ENCODE measurements at places on chromosomes 6 and 20.

DNA sequence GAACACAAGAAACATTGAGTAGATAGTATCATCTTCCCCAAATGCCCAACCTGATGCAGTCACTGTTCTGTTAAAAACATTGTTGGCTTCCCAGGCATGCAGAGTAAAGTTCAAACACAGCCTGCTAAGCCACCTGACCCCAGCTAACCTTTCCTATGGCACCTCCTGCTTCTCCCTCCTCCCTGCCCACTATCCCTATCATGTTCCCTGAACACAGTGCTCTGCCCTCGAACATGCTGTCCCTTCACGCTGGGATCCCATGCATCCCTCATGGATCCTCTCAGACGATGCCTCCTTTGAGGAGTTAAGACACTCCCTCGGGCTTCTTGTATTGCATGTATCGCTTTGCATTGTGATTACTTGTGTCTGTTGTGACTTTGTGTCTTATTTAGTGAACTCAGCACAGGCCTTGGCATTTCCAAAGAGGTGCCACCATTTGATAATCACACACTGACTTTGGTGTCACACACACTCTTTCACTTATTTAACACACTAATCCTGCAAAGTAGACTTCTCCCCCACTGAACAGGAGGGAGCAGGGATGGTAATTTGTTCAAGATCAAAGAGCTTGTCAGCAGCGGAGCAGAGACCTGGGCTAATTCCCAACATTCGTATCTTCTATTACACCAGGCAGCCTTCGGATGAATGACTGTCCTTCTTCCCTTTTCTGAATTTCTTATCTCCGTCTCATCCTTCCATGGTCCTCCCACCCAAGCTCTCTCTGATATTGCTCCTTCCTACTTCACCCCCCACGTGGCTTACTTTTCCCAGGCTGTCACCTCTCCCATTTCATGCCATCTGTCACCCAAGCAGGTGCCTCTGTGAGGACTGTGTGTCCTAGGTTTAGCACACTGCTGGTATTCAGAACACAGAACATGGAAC lies 28.3 kb upstream of the SMIM29 start:
- no peak for DNase-seq

- peak; percentile 32 for DNase-seq
Measured at GRCh38 chr6:143884216-143884900, 20.1 kb downstream of the ZC2HC1B start.

DNA sequence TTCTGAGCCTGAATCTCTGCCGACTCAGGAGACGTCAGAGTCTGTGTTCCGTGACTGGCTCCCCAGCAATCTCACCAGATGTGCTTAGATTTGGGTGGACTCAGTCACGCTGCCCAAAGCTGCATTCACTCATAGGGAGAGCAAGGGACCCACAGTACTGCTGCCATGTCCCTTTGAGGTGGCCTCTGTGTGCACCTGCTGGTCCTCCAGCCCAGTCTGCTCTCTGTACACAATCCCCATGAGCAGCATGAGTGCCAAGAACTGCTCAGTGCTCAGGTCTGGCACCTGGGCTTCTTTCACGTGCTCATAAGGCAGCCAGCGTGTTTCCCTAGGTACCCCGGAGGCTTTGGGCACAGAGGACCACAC lies 44.2 kb upstream of the TIAM2 start:
- no peak for DNase-seq

DNA sequence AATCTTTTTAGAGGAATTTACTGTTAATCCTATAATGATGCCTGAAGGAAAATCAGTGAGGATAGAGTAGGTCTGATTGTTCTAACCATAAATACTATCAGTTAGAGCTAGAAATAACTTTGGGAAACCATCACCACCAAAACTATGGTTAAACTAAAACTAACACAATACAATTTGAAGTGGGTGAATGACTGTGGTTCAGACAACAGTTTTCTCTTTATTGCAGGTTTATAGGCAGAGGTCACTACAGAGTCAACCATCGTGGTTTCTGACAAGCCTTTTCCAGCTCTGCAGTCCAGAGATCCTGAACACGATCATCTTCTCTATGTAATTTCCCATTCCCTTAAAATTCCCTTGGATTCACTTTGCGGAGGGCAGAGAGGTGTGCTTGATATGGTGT lies 134.3 kb downstream of the IBTK start:
- DNase-seq, result no peak

- peak; percentile 61 for DNase-seq
Measured at GRCh38 chr6:87909849-87910248, 137.8 kb upstream of the SPACA1 start.

DNA sequence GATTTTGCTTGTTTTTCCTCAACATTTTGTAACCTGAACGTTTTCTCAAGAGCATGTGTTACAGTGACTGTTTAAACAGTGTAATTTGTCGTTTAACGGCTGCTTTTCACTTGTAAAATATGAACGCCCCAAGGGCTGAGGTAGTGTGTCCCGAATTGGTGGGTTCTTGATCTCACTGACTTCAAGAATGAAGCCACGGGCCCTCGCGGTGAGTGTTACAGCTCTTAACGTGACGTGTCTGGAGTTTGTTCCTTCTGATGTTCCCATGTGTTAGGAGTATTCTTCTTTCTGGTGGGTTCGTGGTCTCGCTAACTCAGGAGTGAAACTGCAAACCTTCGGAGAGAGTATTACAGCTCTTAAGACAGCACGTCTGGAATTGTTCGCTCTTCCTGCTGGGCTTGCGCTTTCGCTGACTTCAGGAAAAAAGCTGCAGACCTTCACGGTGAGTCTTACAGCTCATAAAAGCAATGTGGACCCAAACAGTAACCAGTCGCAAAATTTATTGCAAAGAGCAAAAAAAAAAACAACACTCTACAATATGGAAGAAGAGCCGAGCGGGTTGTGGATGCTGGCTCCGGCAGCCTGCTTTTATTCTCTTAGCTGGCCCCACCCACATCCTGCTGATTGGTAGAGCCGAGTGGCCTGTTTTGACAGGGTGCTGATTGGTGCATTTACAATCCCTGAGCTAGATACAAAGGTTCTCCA lies 25.1 kb upstream of the TRIM27 start:
- no peak for DNase-seq

GRCh38 chr6:71967436-71967835 lies 81.1 kb downstream of the RIMS1 start:
- DNase-seq, result peak; percentile 13

DNA sequence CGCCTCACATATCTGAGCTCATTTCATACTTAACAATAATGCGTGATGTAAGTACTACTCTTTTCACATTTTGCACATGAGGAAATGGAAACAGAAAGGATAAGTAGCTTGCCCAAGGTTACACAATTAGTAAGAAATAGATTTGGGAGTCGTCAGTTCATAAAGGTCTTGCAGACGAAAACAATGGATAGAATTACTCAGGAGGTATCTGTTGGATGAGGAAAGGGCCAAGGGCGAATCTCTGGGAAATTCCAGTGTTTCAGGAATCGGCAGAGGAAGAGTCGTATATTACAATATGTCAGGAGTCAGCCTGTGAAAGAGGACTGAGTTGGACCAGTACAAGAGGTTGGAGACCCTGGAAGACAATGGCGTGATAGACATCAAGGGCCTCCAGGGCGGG lies 12.8 kb upstream of the EDN1 start:
- no peak for DNase-seq

- no peak for DNase-seq
Measured at GRCh38 chr6:107490566-107491137, 735 bp downstream of the SOBP start.

- no peak for DNase-seq
Measured at GRCh38 chr6:99412065-99412464, 13.0 kb downstream of the PNISR start.

DNA sequence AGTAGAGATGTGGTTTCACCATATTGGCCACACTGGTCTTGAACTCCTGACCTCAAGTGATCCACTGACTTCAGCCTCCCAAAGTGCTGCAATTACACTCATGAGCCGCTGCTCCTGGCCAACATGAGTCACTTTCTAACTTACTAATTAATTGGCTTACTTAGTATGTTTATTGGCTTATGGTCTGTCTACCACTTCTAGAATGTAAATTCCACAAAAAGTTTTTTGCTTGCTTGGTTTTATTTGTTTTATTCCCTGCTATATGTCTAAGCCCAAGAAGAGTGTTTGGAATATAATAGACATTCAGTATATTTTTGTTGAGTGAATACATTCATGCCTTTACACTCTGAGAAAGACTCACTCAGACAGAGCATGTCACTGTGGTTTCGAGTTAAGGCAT lies 86.0 kb downstream of the SAMD3 start:
- DNase-seq, result peak; percentile 75

Measured in IMR-90 (cell line).